ENCODE measurements at places on chromosomes 5 and 9.

GRCh38 chr9:6184749-6185645 is 30.6 kb upstream of the IL33 start:
- no peak for DNase-seq

DNA sequence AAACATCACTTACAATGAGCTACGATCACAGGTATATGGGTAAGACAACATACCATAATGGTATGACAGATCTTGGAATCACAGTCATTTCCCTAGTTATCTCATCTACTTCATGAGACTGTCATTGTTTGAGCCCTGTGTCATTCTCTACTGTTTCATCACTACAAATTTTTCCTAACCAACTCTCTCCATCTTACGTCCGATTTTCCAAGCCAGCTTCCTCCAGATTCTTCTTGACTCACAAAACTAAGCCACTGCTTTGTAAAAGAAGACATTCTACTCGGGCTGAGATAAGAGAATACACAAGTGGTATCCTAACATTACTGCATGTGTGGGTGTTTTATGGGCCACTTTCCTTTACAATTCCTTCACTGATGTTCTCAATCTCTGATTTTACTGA is 49.6 kb downstream of the SERINC5 start:
- no peak for DNase-seq

DNA sequence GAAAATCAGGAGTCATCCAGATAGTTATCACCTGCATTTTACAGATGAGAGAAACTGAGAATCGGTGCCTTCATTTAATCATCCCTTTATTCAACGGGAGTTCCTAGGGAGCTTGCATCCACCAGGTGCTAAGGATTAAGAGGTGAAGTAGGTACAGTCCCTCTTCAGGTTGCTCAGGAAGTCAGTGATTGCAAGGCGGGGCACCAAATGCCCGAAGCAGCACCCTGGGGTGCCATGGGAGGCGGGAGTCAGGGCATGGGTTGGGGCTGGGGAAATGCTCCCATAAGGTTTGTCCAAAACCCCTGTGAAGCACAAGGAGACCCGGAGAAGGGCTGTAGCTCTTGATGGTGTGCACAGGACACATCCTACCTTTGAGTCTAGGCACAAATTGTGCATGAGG is 98.8 kb upstream of the KLF4 start:
- DNase-seq = no peak

GRCh38 chr5:175544108-175544511 is 65.8 kb downstream of the SFXN1 start:
- no peak for DNase-seq

DNA sequence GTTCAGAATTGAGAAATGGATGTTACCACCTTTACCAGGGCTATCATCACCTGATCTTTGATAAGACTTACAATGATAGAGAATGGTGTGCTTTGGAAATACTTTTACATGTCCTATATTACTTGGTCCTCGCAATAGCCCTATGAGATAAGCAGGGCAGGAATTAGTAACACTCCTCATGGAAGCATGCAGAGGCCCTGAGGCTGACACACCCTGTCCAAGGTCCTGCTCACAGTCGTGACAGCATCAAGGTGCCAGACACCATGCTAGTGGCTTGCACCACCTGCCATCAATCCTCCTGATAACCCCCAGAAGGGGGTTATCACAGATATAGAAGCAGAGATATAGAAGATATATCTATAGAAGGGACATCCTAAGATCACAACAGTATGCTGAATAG is 216.8 kb upstream of the TBC1D2 start:
- DNase-seq = no peak

DNA sequence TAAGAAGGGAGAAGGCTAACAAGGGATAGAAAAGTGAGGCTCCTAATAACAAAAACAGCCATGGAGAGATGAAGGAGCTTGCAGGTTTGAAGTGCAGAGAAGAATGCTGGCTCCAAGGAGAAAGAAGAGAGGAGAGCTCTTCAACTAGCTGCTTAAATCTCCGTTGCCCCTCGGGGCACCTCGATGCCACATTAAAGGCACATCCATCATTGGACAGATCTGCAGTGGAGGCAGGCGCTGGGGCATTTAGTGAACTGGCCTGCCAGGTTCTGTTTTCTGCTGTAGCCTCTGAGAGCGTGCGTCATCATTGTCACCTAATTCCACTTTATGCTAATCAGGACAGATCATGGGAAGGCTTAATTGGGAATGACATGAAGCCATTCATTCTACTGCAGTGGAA is 1426.2 kb upstream of the WWC1 start:
- DNase-seq = no peak

- no peak for DNase-seq
Measured at GRCh38 chr9:8832955-8833354, 1033.4 kb upstream of the DMAC1 start.

- no peak for DNase-seq
Measured at GRCh38 chr5:101675510-101676219, 620.4 kb downstream of the SLCO4C1 start.

DNA sequence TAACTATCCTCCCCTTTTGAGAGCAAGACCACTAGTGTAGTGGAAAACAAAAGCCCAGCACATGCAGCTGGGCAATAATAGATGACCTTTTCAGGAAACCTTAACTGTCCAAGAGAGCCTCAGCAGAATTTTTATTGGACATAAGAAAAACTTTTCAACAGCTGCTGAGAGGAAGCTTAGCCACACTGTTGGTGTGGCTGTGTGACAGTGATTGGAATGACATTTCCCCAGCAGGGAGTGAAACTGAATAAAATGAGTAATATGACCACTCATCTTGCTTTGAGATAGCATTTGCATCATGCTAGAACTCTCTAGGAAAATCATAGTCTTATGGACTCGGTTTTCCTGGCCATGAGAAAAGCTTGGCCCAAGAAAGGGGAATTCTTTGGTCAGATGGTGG is 687.8 kb downstream of the SLCO4C1 start:
- DNase-seq = no peak

- DNase-seq = no peak
Measured at GRCh38 chr5:172707285-172708182, 63.5 kb downstream of the DUSP1 start.

GRCh38 chr5:78727786-78728761 is 79.5 kb upstream of the LHFPL2 start:
- DNase-seq = no peak

DNA sequence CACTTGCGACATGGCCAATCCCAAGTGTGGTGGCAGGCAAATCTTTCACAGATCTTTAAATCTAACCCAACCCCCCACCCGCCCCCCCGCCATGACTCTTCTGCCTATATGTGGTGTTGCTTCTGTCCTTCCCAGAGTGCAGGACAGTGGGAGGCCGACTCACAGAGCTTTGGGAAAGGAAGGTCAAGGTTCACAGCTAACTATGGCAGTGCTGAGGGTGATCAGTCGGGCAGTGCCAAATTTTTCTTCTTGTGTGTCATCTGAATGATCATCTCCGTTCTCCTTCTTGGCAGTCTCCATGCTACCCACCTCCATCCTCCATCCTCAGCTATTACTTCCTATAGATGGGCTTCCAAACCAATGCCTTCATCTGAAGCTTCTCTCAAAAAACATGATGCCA is 129.0 kb upstream of the NFIB start:
- no peak for DNase-seq

- peak; percentile 86 for DNase-seq
Measured at GRCh38 chr5:160467555-160468362, 46.1 kb downstream of the PTTG1 start.

DNA sequence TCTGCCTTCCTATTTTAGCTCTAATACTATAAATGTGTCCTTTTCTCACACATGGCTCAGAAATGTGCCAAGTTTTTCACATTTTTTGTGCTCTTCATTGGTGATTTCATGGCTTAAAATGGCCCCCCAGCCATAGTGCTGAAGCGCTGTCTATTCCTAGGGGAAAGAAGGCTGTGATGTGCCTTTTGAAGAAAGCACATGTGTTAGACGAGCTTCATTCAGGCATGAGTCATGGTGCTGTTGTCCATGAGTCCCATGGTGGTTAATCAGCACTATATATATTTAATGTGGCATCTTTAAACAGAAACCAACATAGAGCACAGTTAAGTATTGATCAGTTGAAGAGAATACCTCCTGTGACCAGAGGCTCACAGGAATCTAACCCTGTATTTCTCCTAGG is 55.8 kb downstream of the PDE8B start:
- no peak for DNase-seq

DNA sequence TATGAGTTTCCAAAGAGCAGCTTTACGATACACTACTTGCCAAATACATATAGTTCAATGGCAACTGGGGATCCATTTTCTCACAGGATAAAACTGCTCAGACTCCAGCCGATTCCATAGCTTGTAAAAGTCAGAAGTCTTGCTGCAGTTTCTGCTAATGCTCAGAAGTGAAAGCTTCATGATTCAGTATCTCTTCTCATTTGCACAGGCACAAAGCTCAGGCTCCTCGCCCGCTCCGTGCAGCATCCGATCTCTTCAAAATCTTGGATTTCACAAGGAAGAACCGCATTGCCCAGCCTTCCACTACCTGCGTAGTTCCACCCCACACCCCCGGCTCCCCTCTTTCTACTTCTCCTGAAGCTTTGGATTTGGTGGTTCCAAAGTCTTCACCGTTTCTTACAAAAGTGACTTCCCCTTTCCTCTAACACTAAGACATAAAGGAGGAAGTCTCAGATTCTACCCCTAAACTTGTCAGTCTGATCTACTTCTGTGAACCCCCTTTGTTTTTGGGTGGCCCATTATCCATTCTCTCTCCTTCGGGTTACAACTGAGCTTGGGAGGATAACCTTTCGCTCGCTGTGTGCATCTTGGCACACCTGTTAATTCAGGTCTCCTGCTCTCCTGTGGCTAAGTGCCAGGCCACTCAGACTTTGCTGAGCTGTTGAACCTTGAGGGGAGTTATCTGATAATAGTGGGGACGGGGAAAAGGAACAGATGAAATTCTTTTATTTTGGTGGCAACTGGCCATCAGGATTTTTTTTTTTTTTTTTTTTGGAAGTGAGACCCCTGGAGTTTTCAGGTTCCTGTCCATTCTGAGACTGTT is 194.1 kb downstream of the GNA14 start:
- no peak for DNase-seq

- no peak for DNase-seq
Measured at GRCh38 chr5:10532421-10532820, 31.4 kb upstream of the ANKRD33B start.

- DNase-seq = no peak
Measured at GRCh38 chr5:99248066-99248465, 319.3 kb upstream of the CHD1 start.

GRCh38 chr9:83132768-83133167 is 69.8 kb upstream of the RASEF start:
- DNase-seq = no peak

- no peak for DNase-seq
Measured at GRCh38 chr5:154460172-154460571, 14.4 kb downstream of the SAP30L start.

GRCh38 chr5:143720689-143721088 is 91.3 kb upstream of the HMHB1 start:
- DNase-seq = no peak

GRCh38 chr9:134358026-134358661 is 31.9 kb downstream of the RXRA start:
- DNase-seq = no peak

DNA sequence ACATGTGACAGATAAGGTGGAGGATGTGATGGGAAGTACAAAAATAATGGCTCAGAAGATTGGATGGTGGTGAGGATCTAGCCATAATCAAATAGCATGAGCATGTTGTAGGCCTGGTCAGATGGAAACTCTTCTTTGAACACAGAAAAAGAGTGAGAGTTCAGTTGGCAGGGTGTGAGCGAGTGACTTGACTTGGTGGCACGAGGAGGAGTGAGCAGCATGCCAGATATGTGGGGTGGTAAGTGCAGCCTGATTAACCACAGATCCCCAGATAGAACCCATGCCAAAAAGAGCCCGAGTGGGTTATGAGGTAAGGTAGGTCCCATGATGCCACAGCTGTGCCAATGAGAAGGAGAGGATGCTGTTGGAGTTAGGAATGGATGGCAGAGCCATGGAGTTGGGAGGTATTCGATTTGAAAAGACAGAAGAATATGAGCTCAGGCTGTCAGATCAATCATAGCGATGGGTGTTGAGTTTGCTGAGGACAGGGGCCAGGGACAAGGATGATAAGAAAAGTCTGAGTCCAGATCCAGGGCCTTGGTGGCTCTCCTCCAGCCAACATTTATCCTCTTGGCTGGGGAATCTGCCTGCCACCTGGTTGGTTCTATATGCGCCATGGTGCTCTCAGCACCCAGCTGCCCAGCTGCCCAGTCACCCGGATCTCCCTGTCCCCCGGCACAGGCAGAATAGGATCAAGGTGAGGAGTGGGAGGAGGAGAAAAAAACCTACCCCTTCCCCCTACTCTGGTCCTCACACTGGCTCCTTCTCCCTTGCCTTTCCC is 16.5 kb downstream of the GARNL3 start:
- no peak for DNase-seq

GRCh38 chr5:17398431-17398830 is 99.6 kb upstream of the TAF11L2 start:
- DNase-seq = no peak

- no peak for DNase-seq
Measured at GRCh38 chr9:96056226-96056625, 180.7 kb downstream of the ERCC6L2 start.

DNA sequence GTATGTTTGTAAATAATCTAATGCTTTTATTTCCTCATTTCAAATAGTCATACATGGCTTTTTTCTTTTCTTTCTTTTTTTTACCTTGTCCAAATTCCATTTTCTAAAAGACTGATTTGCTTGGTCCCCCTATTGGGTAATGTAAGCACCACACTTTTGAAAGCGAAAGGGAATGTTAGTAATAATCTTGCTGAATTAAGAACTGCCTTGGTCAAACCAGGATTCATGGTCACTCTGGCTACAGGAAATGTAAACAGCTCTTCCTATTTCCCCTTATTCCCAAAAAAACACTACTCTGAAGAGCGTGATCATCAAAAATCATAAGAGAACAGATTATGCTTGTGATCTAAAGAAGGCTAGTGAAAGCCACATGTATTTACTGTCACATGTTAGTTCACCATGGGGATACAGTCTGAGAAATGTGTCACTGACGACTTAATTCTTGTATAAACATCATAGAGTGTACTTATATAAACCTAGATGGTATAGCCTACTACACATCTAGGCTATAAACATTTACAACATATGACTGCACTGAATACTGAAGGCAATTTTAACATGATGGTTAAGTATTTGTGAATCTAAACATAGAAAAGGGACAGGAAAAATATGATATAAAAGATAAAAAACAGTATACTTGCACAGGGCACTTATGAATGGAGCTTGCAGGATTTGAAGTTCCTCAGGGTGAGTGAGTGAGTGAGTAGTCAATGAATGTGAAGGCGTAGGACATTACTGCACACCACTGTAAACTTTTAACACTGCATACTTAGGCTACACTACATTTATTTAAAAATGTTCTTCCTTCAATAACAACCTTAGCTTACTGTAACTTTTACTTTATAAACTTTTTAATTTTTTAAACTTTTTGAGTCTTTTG is 75.3 kb downstream of the HMGCR start:
- no peak for DNase-seq

GRCh38 chr5:171201310-171201709 is 107.7 kb upstream of the TLX3 start:
- DNase-seq = no peak

DNA sequence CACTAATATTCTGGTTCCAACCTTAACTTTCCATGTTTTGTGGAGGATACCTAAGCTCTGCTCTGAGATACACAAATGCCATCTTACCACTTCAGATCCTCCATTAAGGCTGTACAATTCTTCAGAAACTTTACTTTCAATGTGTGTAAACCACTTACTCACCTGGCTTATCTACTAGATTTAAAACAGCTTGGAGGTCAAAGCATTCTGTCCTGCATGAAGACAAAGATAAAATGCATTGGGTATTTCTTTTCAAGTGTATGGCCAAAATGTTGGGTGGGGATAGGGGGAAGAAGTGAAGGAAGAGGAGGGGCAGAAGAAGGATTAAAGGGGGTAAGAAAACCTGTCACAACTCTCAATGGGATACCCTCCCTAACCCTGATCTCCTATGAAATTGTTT is 939 bp downstream of the GOLGA1 start:
- no peak for DNase-seq
